ENCODE measurements at places on chromosomes 5 and 9.

DNA sequence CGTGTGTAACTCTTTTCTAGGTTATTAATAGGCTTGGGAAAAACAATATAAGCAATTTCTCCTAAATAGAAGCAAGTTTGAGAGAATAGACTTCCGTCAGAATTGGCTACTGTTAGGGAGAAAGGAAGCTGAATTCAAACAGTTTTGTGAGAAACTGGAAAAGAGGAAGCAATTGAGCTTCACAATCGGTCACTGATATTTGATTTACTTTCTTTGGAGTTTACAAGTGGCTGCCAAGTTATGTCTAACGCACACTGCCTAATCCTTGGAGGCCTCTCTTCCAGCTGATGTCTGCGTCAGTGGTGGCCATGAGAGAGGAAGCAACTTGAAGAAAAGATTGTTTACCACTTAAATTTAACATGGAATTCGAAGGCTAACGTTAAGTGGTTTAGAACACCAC is 319.5 kb downstream of the ADGRV1 start:
- DNase-seq = no peak

- DNase-seq = no peak
These were observed 84.6 kb downstream of the AOPEP start for GRCh38 chr9:94811074-94811473.

GRCh38 chr5:63573380-63573779 is 388.9 kb downstream of the HTR1A start:
- no peak for DNase-seq

- no peak for DNase-seq
These were observed 146.6 kb upstream of the PCA3 start for GRCh38 chr9:76617497-76618175.

DNA sequence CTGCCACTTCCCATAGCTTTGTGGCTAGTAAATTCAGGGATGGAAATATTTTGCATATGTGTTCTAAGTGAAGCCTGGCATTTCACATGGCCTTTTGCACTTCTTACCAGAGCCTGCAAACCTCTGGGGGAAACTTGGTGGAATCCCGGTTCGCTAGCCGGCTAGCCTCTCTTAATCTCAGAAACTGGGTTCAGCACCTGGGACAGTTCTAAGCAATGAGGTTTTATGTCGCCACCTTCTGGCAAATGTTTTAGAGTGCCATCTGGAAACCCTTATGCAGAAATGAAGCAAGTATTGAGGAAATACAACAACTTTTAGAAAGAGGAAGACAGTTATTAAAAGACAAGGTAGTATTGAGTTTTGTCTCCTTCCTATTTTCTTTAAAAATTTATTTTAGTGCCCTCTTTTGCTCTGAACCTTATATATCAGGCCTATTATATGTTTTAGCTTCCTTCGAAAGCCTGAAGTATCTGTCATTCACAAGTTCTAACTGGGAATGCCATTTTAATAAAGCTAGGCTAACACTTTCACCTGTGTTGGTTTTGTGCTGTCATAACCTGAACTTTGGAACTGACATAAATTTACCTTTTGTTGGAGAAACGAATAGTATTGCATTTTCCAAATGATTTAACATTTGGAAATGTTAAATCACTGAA is 963 bp upstream of the HTR1A start:
- DNase-seq = no peak

GRCh38 chr5:73996151-73996755 is 370.3 kb downstream of the ARHGEF28 start:
- DNase-seq = no peak

DNA sequence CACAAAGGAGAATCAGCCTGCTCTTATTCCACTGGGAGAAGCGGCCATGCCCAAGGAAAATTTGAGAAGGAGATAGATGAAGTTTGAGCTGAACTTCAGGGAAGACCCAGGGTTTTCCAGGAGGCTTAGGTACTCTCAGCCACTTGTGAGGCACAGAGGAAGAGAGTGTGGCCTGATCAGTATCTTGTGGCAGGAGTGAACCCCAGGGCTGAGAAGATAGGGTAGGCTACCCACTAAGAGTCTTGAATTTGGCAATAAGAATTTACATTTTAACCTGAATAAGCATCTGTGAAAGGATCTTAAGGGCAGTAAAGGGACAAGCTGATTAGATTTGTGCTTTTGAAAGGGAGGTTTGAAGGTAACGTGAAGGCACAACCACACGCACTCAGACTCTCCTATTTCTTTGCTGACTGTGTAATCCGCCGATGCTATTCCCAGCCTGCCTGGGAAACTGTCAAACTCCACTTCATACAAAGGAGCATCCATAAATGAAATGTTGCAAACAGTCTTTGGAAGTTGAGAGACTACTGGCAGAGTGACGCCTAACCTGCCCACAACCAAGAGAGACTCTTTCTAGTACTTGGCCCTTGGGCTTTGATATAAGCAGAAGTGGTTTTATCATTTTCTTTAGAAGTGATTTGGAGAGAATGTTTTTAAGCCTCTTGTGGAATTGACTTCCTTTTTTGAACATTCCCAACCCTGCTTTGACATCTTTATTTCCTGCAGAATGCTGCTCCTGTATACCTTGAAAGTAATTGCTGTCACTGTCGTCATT is 108.2 kb upstream of the VCAN start:
- DNase-seq = no peak

DNA sequence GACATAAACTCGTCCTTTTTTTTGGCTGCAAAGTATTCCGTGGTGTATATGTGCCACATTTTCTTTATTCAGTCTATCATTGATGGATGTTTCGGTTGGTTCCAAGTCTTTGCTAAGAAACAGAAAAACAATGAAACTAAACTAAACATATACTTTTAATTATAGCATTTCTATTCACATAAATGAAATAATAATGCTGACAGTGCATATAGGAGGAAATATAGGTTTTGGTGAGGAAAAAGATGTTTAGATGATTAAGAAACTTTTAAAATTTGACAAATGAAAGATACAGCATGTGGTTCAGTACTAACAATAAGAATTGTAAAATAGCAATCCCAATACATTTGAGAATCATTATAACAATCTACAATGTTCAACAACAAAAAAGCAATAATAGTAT is 1094.5 kb upstream of the CDH6 start:
- DNase-seq = no peak

DNA sequence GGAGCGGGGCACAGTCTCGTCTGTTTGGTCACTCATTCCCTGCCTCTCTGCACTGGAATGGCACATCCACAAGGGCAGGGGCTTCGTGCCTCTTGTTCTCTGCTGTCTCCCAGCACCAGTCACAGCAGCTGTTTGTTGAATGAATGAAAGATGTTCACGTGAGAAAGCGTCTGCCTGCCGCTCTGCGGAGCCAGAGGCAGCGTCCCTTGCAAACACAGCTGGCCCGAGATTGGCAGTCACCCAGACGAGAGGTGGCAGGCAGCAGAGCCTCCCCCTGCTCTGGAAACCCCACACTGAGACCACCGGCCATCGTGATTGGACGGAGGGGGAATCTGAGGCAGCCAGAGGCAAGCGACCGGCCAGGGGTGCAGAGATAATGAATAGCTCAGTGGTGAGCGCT is 6.0 kb upstream of the FAM163B start:
- no peak for DNase-seq

DNA sequence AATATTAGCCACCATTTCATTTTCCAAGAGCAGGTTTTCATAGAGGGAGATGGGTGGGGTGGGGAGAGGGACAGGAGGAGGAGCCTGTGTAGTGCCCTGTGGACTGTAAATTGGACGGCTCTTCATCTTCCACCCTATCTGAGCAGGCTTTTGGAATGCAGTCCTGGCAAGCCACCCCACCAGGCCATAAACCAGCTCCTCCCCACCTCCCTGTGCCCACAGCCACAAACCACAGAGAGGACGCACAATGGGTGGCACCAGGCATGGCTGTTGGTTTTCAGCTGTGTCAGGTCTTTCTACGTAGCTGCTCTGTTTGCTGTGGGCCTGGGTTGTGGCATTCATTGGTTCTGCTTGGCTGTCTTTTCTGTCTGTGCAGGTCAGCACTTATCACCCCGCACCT is 58.0 kb downstream of the PLAC8L1 start:
- no peak for DNase-seq

DNA sequence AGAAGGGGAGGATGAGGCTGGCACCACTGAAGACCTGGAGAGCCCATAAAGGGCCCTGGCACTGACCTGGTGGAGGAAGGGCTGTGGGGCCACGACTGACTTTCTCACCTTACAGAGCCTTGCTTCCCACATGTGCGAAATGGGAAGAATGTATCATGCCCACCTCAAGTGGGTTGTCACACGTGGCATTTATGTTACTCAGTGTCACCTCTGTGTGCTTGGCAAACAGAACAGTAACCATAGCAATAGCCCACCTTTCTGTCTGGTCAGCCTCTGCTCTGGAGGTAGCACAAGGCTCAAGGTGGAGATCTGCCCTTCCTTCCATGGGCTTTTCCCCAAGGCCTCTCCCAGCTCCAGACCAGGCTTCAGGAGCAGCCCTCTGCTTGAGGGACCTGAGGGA is 16.7 kb downstream of the TCF7 start:
- DNase-seq = peak; percentile 40

- DNase-seq = no peak
These were observed 21.9 kb upstream of the SPINK14 start for GRCh38 chr5:148146487-148146886.

GRCh38 chr5:132094393-132095076 is 20.9 kb downstream of the CSF2 start:
- DNase-seq = no peak

DNA sequence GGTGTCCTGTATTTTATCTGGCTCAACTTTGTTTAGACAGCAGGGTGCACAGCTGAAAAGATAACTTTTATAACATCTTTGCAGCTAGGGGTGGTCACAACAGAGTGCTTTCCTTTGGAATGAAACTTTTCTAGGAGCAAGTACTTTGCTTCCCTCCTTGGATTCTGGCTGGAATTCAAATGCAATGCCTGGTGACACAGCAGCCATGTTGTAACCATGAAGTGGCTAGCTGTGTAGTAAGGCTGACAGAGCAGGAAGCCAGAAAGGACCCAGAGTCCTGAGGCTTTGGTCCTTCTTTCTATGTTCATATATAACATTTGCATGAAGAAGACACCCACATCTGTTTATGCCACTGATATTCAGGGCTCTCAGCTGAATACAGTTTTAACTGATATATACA is 48.1 kb downstream of the TENT4A start:
- DNase-seq = no peak

DNA sequence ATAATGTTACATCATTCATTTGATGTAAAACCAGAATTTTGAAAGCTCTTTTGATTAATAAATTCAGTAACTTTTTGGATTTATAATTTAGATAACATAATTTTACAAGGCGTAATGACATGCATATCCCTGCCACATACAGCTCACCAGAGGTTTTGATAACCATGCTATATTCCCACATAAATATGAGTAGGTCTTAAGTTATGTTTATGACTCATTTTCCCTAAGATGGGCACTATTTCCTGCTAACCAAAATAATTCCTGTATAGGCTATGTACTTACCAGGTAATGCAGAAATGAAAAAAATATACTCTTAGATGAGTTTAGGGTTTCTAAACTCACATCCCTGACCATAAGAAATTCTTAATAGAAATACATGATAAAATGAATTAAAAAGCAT is 93.9 kb upstream of the EDIL3 start:
- DNase-seq = no peak

DNA sequence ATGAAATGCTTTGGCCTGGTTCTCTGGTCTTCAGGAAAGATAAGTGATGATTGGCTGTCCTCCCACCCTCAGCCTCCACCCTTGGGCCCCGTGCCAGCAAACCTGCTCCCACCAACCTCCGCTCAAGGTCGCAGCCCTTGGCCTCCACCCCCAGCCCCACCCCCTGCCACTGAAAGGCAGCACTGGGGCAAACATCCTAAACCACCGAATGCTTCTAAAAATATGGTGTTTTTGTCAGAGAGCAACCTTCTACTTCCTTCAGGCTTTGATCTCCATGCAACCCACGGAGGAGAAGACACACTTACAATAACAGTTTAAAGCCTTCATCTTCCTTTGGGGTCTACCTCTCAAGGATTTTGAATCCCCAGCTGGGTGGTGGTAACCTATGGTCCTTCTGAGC is 24.0 kb upstream of the TCF7 start:
- DNase-seq = peak; percentile 36

DNA sequence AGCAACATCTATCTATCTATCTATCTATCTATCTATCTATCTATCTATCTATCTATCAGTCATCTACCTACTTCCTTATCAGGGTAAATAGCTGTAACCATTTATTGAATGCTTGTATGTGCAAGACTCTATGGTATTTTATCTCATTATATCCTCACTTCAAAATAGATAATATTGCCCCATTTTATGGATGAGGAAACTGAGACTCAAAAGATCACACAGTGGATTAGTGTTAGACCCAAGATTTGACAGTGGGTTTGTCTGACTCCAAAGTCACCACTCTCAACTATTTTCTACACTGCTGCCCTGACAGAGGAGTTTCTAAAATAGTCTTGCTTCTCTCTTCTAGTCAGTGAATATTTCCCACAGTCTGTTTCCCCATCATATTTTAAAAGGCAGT is 94.3 kb upstream of the NR3C1 start:
- no peak for DNase-seq

DNA sequence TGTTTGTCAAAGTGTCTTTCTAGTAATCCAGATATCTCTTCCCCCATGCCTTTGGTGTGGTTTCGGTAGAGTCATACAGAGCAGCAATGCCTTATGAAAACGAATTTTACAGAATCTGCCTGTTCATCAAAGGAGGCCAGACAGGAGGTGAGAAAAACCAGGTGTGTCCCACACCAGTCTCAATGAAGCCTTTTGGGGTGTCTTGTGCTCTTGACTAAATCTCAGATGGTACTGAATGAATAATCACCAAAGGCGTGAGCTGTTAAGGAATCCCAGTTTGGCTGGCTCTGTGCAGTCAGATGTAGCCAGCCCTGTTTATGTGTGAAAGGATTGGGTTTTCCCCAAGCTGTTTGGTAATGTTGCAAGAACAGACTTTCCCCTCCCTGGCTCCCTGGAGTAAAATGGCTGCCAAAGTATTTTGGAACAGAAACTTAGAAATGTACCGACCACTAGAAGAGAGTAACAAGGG is 70.8 kb upstream of the CDKN2B start:
- DNase-seq = peak; percentile 34

- DNase-seq = no peak
These were observed 15.4 kb downstream of the ARHGEF37 start for GRCh38 chr5:149596712-149597111.

- no peak for DNase-seq
These were observed 146.5 kb downstream of the LPAR1 start for GRCh38 chr9:110891760-110892159.

GRCh38 chr9:21528123-21528808 is 46.2 kb upstream of the IFNE start:
- DNase-seq = no peak

GRCh38 chr5:134240421-134240962 is 14.6 kb upstream of the PPP2CA start:
- DNase-seq = no peak

- DNase-seq = no peak
These were observed 105.1 kb upstream of the TNPO1 start for GRCh38 chr5:72711351-72711750.

GRCh38 chr5:39660020-39660419 is 235.2 kb upstream of the DAB2 start:
- no peak for DNase-seq

DNA sequence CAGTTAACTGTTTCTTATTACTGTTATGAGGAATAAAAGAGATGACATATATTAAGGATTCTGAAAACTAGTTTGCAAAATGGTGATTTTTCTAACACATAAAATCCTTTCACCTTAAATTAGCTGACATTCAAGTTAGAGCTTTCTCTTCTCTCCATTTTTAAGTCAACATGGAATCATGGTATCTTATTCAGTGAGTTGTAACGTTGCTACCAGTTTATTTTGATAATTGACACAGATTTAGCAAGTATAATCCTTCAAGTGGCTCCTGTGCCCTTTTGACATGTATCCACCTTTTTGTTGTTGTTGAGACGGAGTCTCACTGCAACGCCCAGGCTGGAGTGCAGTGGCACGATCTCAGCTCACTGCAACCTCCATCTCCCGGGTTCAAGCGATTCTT is 58.5 kb downstream of the CSNK1A1 start:
- no peak for DNase-seq

Data from stimulated activated CD4-positive, alpha-beta T cell treated with anti-CD3 and anti-CD28 coated beads, Interleukin-2, amount 100 ng/mL, for 4 hours (primary cell).